ENCODE measurements at places on chromosomes 5 and 9.

DNA sequence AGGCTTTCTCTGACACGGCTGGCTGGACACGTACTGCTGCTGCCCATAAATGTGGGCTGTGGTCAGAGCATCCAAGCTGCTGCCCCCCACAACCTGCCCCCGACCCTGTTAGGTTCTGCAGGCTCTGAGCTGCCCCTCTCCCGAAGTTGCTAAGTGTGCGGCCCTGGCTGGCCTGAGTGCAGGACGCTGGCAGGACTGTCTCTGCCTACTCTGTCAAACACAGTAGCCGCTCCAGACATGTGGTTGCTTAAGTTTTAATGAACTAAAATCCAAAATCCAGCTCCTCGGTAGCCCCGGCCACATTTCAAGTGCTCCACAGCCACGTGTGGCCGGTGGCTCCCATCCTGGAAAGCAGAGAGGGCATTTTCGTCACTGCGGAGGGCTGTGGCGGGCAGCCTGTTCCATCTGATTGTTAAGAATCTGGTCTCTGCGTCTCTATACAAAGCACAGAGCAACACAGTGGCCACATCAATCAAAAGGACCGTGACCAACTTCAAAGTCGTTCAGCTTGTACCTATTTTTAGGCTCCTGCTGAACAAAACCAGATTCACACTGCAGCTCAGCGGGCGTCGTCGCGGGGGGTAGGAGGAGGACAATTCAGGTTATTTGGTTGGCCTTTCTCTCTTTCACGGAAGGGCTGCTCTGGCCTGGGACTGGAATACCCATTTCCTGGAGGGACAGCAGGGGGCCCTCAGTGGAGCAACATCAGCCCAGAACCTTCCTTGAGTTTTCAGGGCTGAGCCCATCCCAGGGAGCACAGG, 68.9 kb downstream of the PTCH1 start:
- peak; percentile 75 for DNase-seq

GRCh38 chr9:74066605-74067004, 430.5 kb upstream of the RORB start:
- no peak for DNase-seq

DNA sequence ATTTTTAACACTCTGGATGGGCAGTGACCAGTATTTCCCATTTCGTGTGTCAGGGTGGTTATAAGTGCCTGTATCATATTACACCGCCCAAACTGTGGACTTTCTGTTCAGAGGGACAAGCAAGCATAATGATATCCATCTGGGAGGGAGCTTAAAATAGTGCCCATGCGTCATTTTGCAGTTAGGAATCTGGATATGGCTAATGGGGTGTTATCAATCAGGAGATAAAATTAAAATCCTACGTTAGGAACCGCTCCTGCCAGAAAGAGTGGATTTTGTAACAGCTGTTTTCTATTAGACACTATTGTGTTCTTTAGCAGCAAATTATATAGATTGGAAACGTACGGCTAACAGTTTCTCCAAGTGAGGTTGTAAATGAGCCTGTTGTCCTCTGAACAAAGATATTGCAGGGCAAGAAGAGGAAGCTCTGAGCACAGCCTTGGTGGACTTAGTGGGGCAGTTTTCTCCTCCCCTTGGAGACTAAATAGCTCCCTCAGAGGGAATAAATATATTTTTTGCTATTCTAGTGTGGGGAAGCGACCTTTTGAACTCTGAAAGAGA, 160.4 kb downstream of the SPATA31D1 start:
- DNase-seq: no peak

DNA sequence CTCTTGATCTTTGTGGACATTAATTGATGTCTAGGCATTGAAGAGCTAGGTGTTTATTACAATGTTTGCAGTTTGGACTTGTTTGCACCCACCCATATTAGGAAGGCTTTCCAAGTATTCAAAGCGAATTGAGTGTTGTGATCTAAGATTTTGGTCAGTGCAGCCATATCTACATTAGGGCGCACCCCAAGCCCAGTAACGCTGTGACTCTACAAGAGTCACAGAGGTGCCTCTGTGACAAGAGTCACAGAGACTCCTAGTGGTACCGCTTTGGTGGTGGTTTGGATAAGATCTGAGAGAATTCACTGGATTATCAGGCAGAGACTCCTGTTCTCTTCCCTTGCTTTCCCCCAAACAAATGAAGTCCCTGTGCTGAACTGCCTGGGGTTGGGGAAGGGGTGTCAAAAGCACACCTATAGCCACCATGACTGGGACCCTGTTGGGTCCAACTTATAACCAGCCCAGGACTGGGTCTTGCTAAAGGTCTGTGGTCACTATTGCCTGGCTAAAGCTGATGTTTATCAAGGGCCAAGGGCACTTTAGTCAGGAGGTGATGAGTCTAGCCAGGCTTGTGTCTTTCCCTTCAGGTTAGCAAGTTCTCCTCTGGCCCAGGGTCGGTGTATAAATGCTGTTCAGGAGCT, 114.1 kb upstream of the RIOK2 start:
- DNase-seq: peak; percentile 57

DNA sequence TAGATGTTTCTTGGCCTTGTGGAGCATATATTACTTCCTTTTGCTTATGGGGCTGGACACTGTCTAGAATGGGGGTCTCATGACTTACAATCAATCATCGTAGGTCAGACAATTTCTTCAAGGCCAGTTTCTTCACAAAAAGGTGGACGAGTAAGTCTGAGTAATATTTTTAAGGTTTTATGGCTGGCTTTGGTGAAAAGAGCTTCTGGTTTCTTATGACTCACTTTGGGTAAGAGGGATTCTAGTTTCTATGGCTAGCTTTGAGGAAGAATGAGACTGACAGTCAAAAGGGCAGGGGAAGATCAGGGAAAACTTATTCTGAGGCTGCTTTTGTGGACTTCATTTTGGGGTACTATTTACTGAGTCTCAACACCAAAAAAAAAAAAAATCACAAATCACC, 2067.2 kb upstream of the C9orf72 start:
- no peak for DNase-seq

DNA sequence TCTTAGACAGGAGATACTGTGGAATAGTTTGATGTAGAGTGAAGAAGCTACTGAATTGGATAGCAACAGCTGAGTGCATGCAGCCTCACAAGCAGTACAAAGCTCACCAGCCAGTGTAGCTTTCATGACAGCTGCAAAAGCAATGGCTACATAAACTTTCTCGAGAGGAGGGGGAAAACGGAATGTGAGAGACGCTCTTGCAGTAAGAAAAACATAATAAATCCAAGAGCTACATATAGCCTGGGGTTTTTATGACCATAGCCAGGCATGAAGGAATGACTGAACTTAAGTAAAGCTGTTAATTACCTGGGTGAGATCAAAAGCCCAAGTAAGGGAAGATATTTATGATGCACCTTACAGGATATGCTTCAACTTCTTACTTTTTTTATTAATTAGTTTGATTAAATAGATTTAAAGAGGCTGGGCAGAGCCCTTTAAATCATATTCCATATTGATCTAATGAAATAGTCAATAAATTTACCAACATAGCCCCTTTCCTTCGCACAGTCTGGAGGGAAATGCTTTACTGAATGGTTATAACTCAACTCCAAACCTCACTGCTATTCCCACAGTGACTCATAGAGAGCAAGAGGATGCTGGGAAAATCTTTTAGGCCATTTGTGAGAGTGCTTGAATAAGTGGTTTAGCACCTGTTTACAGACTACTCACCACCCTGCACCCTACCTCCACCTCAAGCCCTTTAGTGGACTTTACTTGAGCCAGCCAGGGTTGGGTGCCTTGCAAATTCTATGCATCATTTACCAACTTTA, 407.2 kb upstream of the CLINT1 start:
- DNase-seq: no peak

DNA sequence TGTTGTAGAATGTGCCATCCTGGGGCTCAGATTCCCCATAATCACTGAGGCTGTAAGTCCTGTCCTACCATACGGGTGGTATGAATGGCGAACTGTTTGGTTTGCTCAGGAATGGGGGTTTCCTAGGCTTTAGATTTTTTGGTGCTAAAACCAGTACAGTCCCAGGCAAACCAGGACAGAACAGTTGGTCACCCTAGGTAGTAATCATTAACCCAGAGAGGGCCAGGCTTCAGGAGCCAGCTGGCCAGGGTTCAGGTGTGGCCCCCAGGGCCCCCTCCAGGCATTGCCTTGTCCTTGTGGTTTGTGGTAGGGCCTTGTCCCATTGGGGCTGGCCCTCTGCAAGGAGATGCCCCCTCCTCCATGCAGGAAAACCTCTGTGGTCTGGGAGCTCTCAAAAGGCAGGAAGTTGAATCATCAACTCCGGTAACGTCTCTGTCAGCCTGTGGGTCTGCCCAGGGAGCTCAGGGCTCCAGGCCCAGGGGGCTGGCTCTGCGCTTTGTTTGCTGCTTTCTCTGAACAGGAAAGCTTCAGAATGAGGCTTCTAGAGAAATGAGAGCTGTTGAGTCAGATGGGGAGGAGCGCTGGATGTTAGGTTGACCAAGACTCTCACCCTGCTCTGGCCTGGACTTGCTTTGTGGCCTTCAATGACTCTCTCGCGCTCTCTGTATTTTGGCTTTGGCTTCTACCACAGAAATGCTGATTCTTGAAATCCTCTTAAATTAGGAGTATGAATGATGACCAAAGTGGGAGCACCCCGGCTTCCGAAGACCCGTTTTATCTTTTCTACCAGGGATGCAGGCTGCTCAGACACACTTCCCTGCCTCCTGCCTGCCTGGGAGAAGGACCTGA, 22.2 kb upstream of the JADE2 start:
- DNase-seq: no peak

GRCh38 chr5:132408965-132409364, 39.5 kb downstream of the SLC22A5 start:
- DNase-seq: no peak

- peak; percentile 64 for DNase-seq
Measured at GRCh38 chr5:132268769-132269551, 11.5 kb downstream of the PDLIM4 start.

DNA sequence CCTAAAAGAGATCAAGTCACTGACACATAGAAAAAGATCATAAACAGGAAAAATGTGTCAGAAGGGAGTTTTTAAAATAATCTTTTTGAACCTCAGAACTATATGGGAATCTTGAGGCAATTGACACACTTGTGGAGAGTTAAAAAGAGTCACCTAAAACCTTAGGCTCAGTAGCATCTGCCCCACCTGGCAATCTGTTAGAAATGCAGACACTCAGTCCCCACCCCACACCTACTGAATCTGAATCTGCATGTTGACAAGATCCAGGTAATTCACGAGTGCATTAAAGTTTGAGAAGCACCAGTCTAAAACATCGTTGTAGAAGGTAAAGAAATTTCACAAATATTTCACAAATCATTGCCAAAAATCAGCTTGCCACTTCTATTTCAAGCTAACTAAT, 388.3 kb downstream of the NR2F1-AS1 start:
- no peak for DNase-seq

DNA sequence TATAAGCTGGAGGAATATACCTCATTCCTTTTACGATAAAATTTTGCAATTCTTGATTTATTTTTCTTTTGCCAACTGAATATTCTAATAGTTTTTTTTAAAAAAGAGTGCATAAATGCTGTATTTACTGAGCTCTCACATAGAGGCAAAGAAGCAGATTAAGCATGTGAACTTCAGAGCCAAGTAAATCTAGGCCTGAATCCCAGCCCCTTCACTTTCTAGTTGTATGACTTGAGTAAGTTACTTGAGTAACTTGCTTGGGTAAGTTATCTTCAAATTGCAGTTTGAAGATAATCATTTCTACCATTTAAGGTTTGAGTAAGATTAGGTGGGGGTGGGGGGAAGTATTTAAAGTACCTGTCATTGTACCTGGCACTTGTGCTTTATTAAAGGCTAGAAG, 21.8 kb downstream of the LURAP1L start:
- no peak for DNase-seq

DNA sequence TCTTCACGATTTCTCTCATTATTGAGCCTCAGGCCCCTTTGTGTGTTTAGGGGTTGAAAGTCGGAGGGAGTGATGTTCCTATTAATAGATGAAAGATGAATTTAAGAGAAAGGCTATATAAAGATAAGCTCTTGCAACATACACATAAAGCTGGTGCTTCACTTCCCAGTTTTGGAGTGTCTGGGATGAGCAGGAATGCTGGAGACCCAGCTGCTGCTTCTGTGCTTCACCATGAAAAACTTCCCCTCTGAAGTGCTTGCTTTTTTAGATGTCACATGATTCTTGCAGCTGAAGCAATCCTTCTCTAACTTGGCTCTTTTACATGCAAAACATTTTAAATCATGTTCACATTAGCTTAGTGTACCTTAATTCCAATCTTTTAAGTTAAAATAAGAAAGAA, 19.7 kb upstream of the SNCAIP start:
- no peak for DNase-seq

GRCh38 chr5:31963358-31964006, 210.6 kb downstream of the GOLPH3 start:
- DNase-seq: no peak

- no peak for DNase-seq
Measured at GRCh38 chr9:14501366-14501765, 187.4 kb upstream of the NFIB start.

GRCh38 chr5:109645707-109646192, 44.0 kb upstream of the MAN2A1 start:
- peak; percentile 50 for DNase-seq

DNA sequence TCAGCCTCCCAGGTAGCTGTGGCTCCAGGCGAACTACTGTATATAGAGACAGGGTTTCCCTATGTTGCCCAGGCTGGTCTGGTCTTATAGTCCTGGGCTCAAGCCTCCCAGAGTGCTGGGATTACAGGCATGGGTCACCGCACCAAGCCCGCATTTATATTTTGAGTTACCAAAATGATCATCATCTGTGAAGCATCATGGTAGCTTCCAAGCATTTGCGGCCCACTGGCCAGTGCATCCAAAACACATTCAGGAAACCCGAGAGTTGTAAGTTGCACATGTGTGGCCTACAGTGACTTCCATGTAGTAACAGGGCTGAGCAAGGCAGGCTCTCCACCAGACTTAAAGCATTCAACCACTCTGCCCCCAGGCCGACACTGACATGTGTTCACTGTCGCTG, 2.3 kb downstream of the BRD3OS start:
- no peak for DNase-seq

DNA sequence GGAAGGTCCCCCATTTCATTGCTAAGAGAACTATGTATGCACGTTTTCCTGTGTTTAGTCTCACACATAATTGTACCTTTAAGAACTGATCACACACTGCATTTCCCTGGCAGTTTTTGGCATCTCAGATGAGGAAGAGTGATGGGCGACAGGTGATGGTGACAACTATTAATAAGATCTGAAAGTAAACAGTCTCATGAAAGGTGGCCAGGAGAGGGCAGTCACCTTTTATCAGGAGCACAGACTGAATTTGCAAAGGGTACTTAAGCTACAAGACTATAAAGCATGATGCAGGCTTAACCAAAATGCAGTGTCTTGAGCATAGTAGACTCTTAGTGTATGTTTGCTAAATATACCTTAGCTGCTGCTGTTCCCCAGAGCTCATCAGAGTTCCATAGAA, 91.5 kb downstream of the GHR start:
- DNase-seq: no peak

GRCh38 chr9:86639899-86640379, 285.7 kb upstream of the TUT7 start:
- no peak for DNase-seq

GRCh38 chr5:96219580-96220281, 213.3 kb downstream of the PCSK1 start:
- no peak for DNase-seq
